ENCODE measurements at places on chromosomes 7 and 10.

GRCh38 chr7:134873253-134873652, 93.8 kb downstream of the CALD1 start:
- no peak for DNase-seq

DNA sequence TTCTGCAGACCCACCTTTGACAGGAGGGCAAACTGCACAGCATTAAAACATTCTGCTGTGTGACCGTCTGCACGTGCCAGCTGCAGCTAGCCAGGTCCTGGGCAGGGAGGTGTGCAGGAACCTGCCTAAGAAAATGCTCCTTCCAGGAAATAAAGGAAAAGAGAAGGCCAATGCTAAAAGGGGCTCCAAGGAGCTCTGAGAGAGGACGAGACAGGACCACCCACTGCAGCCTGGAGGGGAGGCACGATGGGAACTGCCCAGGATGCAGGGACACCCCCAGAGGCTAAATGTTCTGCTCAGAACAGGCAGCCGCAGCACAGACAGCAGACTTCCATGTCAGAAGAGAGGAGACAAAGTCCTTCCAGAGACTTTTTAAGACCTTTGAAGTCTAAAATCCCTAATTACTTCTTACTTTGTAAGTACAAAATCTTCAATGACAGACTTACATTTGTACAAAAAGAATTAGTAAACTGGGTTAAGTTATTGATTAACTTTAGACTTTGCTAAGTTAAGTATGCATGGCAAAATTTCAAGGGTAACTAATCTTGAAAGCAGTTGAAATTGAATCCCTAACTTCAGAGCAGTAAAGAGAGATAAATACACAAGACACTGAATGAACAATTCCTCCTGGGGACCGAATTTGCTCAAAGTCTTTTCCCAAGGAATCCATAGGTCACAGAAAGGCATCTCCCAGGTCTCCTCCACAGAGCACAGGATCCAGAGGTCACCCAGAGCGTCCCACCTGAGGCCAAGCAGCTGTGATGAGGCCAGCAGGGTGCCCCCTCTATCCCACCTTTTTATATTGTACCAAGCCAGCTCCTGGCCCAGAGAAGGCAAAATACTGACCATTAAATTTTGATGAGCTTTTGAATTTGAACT, 21.5 kb downstream of the HSPA12A start:
- DNase-seq = peak; percentile 61

- no peak for DNase-seq
Observed at GRCh38 chr7:108046952-108047506, 44.1 kb upstream of the LAMB1 start.

DNA sequence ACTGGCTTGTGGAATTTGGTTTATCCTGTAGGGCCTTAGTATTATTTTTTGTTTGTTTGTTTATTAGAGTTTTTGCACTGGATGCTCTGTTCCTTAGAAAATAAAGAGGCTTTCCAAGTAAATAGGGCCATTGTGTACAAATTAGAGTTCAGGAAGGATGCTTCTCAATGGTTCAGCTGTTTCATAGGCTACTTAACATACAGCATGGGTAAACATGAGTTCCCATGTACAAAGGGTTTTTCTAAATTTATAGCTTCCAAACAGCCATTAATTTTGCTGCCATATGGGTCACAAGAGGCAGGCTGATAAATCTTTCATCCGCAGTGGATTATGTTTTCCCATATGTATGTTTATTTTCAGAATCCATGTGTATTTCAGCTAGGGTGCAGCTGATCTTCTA, 121.6 kb upstream of the WDR11 start:
- no peak for DNase-seq

DNA sequence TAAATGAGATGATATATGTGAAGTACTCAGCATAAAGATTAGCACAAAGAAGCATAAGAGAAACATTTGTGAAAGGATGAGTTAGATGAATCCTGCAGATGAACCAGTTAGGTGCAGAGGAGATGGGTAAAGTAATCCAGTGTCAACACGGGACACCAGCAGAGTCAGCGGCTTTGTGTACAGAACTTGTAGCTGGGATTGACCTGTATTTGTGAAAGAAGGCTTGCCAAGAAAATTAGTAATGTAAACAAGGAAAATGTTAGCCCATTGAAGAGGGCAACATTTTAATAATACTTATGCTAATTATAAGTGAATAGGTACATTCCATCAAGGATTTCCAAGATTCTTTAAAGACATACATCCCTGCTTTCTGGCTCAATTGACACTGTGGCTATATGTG, 255.7 kb downstream of the PTEN start:
- no peak for DNase-seq

DNA sequence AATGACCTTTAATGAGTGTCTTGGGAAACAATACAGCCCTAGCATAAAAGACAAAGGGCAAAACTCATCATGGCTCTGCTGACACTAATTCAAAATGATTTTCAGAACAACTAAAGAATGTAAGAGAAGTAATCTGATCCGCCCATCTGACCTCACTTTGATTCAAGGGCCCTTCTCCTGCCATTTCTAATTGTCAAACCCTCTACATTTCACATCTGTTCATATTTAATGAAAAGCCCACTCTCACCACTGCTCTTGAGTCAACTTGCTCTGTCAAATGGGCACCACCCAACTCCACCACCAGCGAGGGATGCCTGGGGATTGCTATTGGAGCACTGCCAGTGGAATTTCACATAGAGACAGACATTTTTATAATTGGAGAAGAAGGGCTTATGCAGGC, 639.2 kb downstream of the KCNMA1 start:
- DNase-seq = no peak

DNA sequence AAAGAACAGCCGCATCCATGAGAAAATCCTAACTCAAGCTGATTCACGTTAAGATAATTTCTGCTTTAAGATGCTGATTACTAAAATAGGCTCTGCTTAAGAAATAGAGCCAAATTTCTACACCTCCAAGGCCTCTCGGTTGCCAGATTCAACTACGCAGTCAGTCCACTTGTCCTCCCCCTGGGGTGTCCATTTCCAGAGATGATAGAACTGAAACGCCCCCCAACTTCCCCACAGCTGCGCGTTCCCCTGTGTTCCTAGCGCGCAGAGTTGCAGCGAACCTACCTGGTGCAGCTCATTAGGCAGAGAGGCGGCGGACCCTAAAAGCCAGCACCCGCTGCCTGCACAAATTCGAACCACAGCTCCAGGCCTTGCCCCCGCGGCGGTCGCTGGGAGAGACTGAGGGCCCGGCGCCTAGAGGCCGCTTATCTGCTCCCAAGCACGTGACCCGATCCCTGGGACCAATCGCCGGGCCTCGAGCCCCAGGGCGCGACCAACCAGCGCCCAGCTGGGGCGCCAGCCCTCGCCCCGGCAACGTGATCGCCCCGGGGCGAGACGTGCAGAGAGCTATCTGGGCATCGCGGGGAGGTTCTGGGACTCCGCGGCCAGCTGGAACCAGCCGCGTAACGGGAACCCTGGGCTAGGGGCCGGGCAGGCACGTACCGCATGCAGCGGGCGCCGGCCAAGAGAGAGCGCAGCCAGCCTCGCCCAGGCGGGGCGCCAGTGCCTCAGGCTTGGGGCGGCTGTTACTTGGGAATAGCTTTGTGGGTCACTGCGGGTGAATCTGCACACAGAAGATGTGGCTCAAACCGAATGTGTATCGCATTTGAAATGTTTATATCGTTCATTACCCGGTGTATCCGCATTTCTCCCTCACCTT, at the start of gene PPP1R3C:
Gene PPP1R3C, minus strand, starts transcription at position 401 of the 880 bp plus-strand sequence. Its CDS starts 102 bp downstream, at position 299.
- DNase-seq = peak; percentile 93

GRCh38 chr7:41378156-41378555, 324.7 kb downstream of the INHBA start:
- no peak for DNase-seq

GRCh38 chr7:100693312-100694097, 545 bp downstream of the GIGYF1 start:
- DNase-seq = peak; percentile 53

- DNase-seq = peak; percentile 4
Observed at GRCh38 chr7:1103009-1103788, 15.3 kb downstream of the GPER1 start.

DNA sequence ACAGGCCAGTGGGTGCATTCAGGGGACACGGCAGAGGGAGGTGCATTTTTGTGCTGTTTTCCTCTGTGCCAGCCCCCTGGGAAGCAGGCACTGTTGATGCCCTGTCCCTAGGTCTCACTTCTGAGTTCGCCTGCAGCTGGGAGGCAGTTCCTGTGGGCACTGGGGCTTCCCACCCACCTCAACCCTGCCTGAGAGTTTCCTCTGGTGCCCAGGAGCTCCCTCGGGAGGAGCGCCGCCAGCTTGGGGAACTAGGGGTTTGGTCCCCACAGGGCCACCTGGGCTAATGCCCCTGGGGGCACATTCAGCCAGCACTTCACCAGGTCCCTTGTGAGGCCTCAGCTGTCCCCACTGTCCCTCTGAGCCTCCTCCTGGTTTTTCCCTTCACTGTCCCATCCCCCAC, 178.2 kb upstream of the RHEB start:
- no peak for DNase-seq

- DNase-seq = no peak
Observed at GRCh38 chr7:16889851-16890415, 8.2 kb upstream of the AGR3 start.

DNA sequence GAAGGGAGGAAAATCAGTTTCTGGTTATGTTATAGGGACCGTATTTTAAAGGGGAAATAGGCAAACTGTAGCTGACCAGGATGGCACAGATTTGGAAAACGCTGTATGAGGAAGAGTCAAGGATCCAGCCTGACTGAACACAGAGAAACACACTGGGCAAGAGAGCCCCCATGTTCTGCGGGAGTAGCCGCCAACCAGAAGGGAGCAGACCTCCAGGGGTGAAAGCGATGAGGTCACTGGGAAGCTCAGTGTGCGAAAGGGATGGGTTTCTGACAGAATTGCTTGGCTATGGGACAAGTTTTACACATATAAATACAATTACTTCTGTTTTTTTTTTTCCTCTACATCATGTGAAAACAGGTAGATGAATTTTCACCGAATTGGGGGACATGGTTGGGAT, 291.6 kb upstream of the PODXL start:
- DNase-seq = no peak

GRCh38 chr7:48594349-48594748, 330.0 kb upstream of the CDC14C start:
- DNase-seq = no peak

GRCh38 chr7:444606-445005, 75.0 kb downstream of the PDGFA start:
- no peak for DNase-seq

GRCh38 chr10:13158401-13158800, 3.0 kb upstream of the MCM10 start:
- peak; percentile 24 for DNase-seq

- DNase-seq = no peak
Observed at GRCh38 chr7:35505066-35505465, 189.9 kb downstream of the HERPUD2 start.

DNA sequence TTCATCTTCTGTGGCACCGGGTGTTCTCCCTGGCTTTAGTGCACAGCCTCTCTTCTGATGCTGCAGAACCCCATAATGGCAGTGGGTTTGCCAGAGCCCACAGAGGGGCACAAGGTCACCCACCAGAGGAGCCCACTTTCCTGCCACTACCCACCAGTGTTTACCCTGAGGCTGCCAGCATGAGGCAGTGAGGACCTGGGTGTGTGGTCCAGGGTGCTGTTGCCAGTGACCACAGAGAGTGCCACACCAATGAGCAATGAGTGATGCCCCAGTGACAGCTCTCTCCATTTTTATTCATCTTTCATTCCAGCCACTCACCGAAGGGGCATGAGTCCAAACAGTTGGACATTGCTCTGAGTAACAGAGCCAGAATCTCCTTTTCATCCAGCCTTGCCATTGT, 34.8 kb downstream of the MTURN start:
- DNase-seq = no peak

- no peak for DNase-seq
Observed at GRCh38 chr7:55374213-55374612, 9.1 kb downstream of the LANCL2 start.

DNA sequence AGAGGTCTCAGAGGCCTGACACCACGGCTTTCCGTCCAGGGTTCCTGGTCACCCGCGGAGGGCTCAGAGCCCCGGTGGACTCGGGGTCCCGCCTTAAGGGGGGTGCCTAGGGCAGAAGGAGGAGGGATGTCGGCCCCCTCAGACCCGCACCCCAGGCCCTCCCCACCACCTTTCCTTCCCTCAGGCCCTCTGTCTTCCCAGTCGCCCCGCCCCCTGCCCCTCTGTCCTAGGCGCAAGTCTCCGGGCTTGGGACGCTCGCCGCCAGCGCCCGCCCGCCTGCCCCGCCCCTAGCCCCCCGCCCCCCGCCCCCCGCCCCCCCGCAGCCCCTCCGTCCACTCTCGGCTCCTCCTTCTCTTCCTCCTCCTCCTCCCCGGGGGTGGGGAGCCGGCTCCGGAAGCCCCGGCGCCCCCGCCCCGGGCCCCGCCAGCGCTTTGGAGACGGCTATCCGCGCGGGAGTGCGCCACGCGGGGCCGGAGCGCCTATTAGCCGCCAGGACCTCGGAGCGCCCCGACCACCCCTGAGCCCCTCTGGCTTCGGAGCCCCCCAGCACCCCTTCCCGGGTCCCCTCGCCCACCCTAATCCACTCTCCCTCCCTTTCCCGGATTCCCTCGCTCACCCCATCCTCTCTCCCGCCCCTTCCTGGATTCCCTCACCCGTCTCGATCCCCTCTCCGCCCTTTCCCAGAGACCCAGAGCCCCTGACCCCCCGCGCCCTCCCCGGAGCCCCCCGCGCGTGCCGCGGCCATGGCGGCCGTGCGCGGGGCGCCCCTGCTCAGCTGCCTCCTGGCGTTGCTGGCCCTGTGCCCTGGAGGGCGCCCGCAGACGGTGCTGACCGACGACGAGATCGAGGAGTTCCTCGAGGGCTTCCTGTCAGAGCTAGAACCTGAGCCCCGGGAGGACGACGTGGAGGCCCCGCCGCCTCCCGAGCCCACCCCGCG, at the start of gene AEBP1:
Gene AEBP1, plus strand, starts transcription at position 423 of the 937 bp plus-strand sequence. Its CDS starts 321 bp downstream, at position 744.
- DNase-seq = no peak

GRCh38 chr7:31133497-31133896, 81.4 kb downstream of the ADCYAP1R1 start:
- DNase-seq = no peak

DNA sequence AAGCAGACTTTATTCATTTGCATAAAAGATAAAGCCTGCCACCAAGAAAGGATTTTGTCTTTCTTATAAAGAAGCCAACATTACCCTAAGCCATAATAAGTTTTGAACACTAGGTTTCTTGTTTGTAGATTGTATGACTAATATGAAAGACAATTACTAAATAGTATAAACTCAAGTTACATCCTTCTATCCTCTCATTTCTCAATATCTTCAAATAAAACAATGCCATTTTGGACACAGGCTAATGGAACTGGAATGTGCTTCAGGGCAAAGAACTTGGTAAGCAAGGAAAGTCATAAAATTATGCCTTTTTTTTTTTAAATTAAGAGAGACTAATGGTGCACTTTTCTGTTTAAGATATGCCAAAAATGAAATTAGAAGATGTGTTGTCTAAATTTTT, 137.7 kb downstream of the DKK1 start:
- DNase-seq = no peak

- no peak for DNase-seq
Observed at GRCh38 chr10:101766306-101766705, 9.6 kb downstream of the FGF8 start.

GRCh38 chr7:47786557-47787248, 161.6 kb downstream of the PKD1L1 start:
- DNase-seq = no peak
